ENCODE measurements at places on chromosomes 5 and 9. TPM values are rescaled to one million over a fixed set of nuclear protein-coding genes. Genes with fewer than 3 reads are reported as not detected.
A peak's percentile ranks its signal among the peaks of the same experiment; 100 is the strongest.

GRCh38 chr5:74235552-74235951, 405.0 kb downstream of the ENC1 start:
- DNase-seq = no peak

- DNase-seq = no peak
These were observed 24.6 kb upstream of the APBA1 start for GRCh38 chr9:69696802-69697201.

PCDHAC1 gene
- total RNA-seq = not detected

- DNase-seq = no peak
These were observed 231.6 kb downstream of the MCTP1 start for GRCh38 chr5:95053253-95053652.

ZBTB6 gene
- 3.6 TPM for total RNA-seq

DMGDH gene
- total RNA-seq = not detected

TMOD1 gene
- 0.11 TPM for total RNA-seq

DNA sequence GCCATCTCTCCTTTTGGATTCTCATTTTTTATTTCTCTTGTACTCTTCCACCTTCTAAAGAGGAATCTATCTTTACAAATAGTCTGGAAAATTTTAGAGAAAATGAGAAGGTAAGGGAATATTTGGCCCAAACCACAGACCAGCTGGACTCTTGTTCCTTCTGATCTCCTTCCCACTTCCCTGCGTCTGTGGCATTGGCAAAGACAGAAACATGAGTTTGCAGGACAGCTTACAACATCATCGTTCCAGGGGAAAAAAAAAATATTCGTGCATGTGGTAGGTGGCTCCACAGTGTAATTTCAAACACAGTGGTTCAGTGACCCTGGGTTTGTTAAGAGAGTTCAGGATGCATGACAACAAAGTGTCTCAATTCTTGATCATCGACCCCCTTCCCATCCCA, 755.0 kb downstream of the DNAH5 start:
- DNase-seq = no peak

GRCh38 chr5:22662391-22662790, 190.8 kb downstream of the CDH12 start:
- no peak for DNase-seq

DNA sequence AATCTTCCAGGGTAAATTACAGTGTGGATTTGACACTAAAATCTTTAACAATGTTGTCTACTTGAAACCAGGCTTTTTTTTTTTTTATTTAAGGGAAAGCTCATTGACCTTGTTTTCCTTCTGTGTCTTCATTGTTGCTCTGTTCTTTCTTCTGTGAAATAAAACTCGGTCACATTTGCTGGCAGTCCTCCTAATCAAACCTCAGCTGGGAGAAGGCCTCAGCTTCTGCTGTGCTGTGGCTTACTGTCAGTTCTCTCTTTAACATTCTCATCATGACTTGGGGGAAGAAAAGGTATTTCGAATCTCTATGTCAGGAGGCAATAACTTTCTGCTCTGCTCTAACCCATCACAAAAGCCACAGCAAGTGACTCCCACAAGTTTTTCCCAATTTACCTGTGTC, 268.9 kb downstream of the ZNF608 start:
- DNase-seq = no peak

DNA sequence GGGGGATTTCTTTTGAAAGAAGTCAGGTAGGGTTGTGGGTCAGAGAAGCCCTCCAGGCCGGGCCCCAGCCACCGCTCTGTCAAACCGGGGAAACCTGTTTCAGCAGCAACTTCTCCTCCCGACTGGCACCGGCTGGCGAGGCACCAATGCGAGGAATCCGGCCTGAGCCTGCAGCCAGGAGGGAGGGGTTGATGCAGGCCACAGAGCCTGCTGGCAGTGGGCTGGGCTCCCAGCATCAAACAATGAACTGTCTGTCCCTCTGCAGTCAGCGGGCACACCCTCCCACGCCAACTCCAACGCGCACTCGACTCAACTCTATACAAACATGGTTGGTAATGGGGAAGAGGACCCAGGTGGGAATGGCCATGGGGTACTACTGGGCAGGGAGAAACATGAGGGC, 12.1 kb downstream of the PCDH1 start:
- DNase-seq = no peak

OR2V2 gene
- total RNA-seq = not detected

DNA sequence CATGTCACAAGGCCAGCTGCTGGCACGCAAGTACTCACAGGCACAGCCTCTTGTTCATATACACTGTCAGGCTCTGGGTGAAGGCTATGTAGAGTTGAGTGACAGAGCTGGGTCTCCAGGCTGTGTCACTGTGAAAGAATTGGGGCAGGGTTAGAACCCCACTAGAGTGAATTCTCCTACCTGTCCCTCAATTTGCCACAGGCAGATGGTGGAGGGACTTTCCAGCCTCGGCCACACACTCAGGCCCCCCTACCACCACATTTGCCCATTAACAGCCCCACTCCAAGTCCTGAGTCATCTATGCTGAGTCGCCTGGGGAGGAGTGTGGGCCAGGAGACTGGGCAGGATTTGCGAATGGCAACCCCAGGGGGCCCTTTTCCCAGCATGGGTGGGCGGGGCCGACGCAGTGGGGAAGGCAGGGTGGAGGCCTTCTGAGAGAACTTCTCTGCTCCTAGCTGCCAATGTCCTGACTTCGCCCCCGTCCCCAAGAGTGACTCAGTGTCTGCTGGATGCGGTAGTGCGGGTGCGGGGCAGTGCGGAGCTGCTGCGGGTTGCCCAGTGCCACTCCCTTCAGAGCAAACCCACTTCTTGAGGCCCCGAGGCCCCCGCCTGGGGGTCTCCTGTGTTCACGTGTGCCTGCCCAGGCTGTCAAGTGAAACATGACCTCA, 50.3 kb upstream of the PSD2 start:
- no peak for DNase-seq

DNA sequence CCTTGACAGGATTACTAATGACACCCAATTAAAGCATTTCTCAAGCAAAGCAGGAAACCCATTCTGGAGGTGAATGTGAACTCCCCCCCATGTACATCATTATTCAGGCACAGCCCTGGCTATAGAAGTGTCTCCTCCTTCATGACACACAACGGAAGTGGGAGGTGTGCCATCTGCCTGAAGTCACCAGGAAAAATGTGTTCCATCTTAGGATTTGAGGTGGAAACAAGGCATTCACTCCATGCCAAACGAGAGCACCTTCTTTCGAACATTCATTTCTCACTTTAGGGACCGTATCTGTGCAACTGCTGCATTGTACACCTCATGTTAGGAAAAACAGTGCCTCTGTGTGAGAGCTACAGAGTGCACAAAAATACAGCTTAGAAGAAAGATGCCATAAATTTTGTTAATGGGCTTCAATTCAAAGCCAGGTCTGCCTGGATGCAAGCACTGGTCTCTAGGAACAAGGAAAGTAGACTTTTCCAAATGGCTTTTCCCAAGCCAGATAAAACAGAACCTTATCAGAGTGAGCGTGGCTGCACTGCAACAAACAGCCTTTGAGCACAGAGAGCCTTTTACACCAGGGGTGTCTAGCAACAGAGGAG, 19.4 kb downstream of the GOLM1 start:
- no peak for DNase-seq

DNA sequence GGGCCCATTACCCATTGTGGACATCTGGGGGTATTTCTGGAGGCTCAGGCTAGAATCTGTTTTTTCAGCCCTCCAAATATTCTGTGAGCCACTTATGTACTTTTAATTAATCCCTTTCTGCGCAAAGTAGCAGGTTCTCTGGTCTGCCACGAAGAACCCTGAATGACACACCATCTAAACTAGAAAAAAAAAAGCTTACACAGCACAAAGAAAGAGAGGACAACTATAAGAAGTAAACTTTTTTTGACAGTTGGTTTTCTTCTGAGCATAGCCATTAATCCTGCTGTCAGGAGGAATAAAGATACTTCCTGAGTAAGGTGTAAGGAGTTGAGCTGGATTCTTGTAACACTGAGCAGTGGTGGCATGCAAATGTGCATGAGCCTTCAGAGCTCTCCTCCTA, 327.5 kb downstream of the TMEM232 start:
- DNase-seq = no peak

- DNase-seq = no peak
These were observed 222.4 kb upstream of the TBC1D2 start for GRCh38 chr9:98477884-98478283.

DNA sequence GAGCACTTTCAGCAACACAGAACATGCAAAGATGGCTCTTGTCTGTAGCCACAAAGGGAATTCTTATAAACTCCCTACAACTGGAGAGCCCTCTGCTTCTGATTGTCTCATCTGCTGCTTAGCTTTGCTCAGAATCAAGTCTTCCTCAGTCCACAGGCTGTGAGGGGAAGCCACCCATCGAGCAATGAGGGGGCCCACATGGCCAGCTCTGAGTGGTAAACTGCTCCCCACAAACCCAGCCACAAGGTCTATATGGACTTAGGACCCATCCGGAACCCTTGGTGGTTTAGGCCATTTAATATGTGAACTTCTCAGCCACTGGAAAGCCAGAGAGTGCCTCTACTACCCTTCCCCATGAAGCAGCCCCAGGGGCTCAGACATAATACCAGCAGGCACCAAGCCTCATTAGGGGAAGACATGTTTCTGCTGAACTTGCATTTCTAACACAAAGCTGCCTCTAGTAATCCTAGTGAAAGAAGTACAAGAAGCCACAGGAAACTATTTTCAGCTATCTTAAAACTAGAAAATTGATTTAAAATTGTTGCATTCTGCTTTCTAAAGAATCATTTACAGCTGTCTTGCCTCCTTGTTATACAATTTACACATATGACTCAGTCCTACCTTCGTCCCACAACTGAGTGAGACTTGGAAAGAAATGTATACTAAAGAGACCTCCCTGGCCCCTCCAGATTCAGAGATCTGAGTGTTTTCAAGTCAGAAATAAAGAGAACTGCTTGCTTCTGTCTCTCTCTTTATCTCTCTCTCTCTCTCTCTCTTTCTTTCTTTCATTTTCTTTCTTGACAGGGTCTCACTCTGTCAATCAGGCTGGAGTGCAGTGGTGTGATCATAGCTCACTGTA, 90.2 kb downstream of the ESM1 start:
- DNase-seq = no peak

- no peak for DNase-seq
These were observed 53.7 kb downstream of the EXD3 start for GRCh38 chr9:137369061-137369787.

DNA sequence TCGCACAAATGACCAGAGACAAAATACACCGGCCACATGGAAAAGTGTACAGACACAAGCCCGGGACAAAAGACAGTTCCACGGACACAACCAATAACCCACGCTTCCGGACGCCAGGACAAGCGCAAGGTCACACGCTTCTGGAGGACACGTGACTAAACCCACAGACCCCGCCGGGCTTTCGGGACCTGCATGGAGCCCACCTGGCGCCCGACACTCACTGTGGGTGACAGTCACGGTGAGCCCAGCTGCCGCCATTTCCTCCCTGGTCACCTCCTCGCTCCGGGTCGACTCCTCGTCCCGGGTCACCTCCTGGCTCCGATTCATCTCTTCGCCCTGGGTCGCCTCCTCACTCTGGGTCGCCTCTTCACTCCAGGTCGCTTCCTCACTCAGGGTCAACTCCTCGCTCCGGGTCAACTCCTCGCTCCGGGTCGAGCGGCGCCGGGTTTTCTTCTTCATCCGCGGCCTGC, 470 bp downstream of the BAG1 start:
- peak; percentile 36 for DNase-seq

KIF3A gene
- 14.8 TPM for total RNA-seq

NTNG2 gene
- 5.8 TPM for total RNA-seq

- no peak for DNase-seq
These were observed 33.4 kb upstream of the BARHL1 start for GRCh38 chr9:132548751-132549640.

FAM13B gene
- total RNA-seq = 49.9 TPM

GRCh38 chr5:144105371-144105770, 65.1 kb downstream of the YIPF5 start:
- DNase-seq = no peak

TMC1 gene
- not detected for total RNA-seq

GZMA gene
- total RNA-seq = 13.4 TPM

GRCh38 chr5:132102101-132102701, 28.6 kb downstream of the CSF2 start:
- no peak for DNase-seq

DNA sequence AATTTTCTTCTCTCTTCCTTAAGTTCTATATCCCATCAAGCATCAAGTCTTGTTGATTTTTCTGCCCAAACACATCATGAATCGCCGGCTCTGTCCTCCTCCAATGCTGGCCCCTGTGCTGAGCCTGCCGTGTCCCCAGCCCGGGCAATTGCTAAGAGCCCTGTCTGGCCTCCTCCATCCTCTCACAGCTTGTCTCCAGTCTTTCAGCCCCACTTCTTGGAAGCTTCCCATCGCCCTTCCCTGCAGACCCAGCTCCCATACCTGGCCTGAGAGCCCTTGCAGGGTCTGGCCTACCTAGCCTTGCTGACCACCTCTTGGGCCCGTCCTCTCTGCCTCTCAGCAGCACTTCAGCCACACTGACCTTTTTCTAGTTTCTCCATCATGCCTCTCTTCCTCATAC, 61.9 kb downstream of the COL15A1 start:
- no peak for DNase-seq

IL13 gene
- total RNA-seq = not detected

INSYN2B gene
- not detected for total RNA-seq

DNA sequence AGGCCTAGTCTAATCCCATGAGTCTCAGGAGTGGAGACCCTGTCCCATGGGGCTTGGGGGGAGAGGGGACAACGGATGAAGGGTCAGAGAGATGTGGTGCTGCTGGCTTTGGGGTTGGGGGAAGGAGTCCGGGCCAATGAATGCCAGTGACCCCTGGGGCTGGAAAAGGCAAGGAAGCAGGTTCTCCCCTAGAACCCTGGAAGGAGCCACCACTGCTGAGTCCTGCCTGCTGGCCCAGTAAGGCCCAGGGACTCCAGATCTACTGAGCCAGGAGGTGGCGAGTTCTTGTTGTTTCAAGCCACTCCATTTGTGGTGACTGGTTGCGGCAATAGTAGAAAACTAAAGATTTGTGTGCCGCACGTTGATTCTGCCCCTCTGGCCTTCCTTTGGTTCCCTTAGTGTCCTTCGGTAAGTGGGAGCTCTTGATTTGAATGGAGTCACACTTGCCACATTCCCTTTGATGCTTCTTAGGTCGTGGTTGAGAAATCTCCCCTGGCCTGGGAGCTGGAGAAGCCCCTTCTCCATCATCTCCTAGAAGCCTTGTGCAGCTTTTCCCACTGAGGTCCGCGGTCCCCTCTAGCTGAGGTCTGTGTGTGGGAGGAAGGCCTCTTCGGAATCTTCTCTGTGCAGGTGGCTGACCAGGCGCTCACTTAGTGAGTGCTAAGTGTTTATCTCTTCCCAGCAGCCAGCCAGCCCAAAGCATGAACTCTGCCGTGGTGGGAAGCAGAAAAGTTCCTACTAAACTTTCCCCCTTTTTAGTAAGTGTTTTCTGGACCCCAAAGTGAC, 9.0 kb downstream of the FCN1 start:
- no peak for DNase-seq

ZNF658 gene
- 1.2 TPM for total RNA-seq

Data from CD8-positive, alpha-beta T cell (primary cell).